ENCODE measurements at places on chromosomes 12 and 14.

DNA sequence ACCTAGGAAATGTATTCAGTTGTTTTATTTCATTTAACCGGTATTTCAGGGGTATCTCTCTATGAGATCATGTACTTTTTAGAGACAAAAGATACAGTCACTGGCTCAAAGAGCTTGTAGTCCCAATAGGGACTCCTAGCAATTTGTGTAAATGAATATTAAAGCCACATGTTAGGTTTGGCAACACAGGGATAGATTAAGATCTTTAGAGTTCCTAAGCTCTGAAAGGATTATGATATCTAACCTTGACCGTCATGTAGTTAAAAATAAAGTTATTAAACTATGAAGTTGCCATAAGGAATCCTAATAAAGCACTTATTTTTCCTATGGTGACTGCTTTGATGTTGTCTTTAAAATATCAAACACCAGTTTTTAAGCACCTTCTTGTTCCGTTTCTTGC is 100.4 kb upstream of the FGD4 start:
- DNase-seq, result no peak

- DNase-seq, result no peak
These were observed 181.9 kb downstream of the PAH start for GRCh38 chr12:102735104-102735503.

- DNase-seq, result no peak
These were observed 254.7 kb upstream of the TBX3 start for GRCh38 chr12:114938487-114939210.

DNA sequence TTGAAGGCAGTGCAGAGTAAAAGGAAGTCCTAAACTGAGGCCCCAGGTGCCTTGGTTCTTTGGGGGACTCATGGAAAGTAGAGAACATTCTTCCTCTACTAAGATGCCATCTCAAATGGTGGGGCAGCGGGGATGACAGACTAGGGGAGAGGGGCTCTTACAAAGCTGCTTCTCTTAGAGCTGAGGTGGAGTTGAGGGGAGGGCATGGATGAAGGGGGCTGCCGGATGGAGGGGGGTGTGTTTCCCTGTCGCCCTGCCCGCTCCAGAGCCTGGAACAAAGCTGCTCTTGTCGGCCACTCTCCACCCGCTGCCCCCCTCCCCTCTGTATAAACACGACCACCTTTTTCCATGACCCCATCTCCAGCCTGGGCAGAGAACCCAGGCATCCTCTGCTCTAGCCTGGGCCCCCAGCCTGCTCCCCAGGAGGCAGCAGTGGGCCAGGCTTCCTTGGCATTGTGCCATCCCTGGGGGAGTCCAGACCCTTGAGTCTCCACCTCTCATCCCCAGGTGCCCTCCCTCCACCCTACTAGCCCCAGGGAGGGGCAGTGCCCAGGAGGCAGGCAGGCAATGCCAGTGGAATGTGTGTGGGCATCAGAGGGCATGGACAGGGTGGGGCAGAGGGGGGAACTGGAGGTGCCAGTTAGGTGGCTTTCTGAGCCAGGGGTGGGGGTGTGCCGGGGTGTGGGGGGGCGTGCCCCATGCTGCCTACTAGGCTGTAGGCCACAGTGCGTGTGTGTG is 1.7 kb downstream of the RARG start:
- no peak for DNase-seq

GRCh38 chr12:80226576-80226975 is 127.2 kb downstream of the OTOGL start:
- peak; percentile 48 for DNase-seq

DNA sequence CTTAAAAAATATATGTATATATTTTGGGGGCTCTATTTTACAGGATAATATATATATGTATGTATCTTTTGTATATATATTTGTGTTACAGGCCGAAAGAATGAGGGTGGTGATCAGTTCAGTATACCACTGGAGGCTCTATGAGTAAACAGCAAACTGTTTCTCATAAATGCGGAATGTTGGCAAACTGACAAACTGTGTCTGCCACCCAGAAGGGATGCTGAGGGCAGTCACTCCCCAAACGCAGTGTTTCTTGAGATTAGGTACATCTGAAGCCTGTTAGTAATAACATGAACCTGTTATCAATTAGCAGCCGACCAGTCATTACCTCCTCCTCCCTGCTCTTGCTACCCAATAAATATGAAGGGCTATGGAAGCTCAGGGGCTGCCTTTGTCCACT is 20.8 kb downstream of the TNFAIP2 start:
- DNase-seq, result no peak

- DNase-seq, result peak; percentile 72
These were observed 192.2 kb downstream of the TMTC3 start for GRCh38 chr12:88334271-88334670.

DNA sequence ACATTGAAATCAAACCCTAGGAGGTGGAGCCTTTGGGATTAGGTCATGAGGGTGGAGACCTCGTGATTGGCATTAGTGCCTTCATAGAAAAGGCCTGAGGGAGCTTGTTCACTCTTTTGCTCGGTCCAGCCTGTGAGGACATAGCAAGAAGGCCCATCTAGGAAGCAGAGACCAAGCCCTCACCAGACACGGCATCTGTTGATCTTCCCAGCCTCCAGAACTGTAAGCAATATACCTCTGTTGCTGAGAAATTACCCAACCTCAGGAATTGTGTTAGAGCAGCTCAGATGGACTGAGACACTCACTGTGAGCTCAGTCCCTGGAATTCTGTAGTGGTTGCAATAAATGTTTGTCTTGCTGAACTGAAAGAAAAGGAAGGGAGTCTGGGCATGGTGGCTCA is 116.2 kb upstream of the MAP1LC3B2 start:
- DNase-seq, result peak; percentile 26

- DNase-seq, result no peak
These were observed at the start of gene WNT1 for GRCh38 chr12:48978291-48978740. WNT1 (plus strand) TSS chr12:48978322; CDS start chr12:48978651, 329 bp downstream.

DNA sequence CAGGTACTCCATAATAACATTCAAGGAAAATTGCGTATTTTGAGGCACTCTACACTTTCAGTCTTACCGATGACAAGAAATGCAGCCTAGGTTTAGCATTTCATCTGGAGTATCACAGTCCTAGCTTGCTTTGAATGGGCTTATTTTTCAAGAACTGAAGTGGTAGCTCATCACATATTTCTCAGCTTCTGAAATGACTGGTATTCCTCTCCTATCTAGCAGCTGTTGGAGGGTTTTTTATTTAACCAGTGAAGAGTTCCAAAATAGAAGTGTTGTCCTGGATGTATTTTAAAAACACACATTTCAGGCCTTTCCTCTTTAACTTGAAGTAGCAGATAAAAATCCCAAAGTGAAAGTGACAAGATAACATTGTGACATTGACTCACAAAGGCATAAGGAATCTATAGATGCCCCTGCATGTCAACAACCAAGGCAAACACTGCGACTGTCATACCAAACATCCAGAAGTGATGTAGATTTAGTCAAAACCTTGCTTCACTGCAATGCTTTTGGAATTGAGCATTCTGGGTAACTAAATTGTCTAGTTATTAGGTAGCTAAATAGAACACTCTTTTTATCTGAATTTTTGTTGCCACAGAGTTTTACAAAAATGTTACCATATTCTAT is 182.2 kb upstream of the FBXO33 start:
- no peak for DNase-seq

DNA sequence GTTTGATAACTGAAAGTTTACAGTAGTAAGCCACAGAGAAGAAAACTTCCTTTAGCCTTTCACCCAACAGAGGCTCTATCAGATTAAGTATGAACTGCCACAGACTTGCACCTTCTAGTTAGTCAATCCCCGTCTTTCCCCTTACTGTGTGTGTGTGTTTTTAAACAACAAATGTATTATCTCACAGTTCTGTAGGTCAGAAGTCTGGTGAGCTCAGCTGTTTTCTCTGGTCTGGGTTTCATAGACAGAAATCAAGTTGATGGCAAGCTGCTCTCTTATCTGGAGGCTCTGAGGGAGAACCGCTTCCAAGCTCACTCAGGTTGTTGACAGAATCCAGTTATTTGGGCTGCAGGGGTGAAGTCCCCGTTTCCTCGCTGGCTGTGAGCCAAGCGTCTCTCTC is 320.5 kb downstream of the PRKD1 start:
- DNase-seq, result no peak

- DNase-seq, result peak; percentile 9
These were observed 46.9 kb downstream of the KLHL28 start for GRCh38 chr14:44914849-44915248.

DNA sequence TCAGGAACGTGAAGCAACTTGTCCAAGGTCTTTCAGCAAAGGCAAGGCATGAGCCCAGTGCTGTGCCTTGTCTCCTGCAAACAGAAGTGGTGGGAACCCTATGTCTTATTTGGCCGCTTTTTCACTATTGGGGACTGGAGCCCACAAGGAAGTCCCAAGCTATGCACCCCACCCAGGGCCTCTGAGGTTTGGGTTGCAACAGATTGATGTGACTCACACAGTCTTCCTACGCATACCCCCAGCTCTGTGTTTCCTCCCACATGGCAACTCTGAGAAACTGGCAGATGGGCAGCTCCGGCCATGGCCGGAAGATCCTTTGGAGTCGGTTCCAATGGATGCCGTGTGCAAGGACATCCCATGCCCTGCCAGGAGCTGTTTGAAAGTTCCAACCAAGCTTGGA is 28.3 kb upstream of the CMKLR1 start:
- no peak for DNase-seq

DNA sequence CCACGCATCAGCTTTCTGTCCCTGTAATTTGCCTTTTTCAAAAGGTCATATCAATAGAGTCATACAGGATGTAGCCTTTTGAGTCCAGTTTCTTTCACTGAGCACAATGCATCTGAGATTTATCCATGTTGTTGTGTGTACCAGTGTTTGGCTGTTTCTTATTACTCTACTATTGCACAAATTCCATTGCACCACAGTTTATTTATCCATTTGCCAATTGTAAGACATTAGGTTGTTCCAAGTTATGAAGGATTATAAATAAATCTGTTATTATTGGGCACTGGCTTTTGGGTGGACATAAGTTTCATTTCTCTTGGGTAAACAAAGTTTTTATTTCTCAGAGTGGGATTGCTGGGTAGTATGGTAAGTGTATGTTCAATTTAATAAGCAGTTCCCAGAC is 68.3 kb upstream of the TBPL2 start:
- no peak for DNase-seq

GRCh38 chr12:6336079-6336888 is 5.6 kb downstream of the TNFRSF1A start:
- peak; percentile 99 for DNase-seq

DNA sequence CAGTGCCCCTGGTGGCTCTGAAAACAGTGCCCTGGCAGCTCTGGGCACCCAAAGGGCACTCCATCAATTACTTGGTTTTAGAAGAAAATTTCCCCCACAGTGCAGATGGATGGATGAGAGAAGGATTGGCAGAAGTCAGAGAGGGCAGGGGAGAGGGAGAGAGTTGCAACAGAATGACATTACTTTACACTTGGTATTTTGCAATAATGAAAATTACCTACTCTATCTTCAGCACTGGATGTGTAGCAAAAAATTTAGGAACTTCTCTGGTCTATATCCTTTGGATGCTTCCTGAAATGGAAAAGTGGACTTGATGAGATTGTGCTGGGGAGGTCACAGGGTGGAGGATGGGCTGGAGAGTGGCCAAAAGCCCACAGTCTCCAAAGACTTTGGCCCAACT is 193.2 kb downstream of the CHST11 start:
- no peak for DNase-seq

GRCh38 chr12:39935839-39936238 is 170.0 kb downstream of the SLC2A13 start:
- DNase-seq, result no peak

GRCh38 chr12:12305568-12306300 is 38.9 kb upstream of the LRP6 start:
- DNase-seq, result no peak

- no peak for DNase-seq
These were observed 202.3 kb upstream of the NOS1 start for GRCh38 chr12:117563706-117564105.

GRCh38 chr12:103881261-103881660 is 40.2 kb upstream of the NT5DC3 start:
- DNase-seq, result no peak

DNA sequence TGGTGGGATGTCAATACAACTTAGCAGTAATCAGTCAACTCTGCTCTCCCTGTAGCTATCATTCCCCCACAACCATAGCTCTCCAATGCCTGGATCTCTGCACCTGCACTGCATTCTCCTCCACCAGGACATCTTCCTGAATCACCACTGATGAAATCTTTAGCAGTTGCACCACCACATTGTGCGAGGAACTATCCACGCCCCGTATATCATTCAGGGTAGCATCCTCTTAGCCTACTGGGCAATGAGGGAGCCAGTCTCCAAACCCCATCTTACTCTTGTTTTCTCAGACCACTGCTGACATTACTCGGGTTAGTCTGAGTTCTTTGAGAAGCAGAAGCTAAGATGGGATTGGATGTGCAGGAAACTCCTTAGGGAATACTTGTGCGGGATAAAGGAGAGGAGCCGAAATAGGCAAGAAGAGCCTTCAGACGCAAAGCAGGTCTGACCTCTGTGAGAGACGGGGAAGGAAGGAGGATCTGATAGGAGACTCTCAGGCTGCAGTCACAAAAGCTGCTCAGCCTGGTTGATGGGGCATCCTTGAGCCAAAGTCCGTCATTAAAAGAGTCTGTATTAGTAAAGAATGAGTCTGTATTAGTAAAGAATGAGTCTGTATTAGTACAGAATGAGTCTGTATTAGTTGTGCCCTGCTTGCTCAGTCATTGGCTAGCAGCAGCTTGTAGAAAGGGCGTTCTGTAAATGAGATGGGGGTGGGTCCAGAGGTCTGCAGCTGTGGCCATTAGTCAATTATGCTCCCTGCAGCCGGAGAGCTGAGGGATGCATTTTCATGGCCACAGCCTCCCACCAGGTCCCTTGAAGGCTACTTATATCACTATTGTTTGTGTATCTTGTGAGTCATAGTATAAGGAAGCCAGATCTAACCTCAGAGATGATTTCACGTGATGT is 49.6 kb upstream of the RASSF3 start:
- peak; percentile 97 for DNase-seq

Data from astrocyte of the spinal cord (primary cell).